ENCODE measurements at places on chromosomes 3 and 15. TPM values are rescaled to one million over a fixed set of nuclear protein-coding genes. Genes with fewer than 3 reads are reported as not detected.

Gene GOLGA8T
- 3.0 TPM for total RNA-seq

Gene CNTN3
- total RNA-seq: not detected

- no peaks in the 10 kb centered on the region for H3K4me1 ChIP-seq
- no peak for DNase-seq
- H3K4me3 ChIP-seq: no peak overlapping the region
- no peak overlapping the region for H3K27ac ChIP-seq
These were observed 166.0 kb downstream of the NTRK3 start for GRCh38 chr15:88090481-88091011.

DNA sequence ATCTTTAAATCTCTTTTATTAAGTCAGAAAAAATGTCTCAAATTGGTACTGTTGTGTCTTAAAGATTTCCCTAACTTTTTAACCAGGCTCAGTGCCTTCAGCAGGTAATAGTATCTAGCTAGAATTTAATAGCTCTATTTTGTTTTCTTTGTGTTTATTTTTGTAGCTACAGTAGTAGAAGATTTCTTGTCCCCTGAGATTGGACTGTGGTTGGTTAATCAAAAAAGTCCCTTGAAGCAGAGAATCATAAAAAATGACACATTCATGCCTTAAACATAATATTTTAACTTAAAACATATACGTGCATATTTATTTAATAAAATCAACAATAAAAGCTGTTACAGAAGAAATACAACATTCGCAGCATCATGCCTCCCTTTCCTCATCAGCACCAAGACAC lies 102.8 kb downstream of the EEFSEC start:
- no peak overlapping the region for H3K27ac ChIP-seq
- no peak for DNase-seq
- no peak overlapping the region for H3K4me3 ChIP-seq
- H3K4me1 ChIP-seq: no peaks in the 10 kb centered on the region
- H3K27me3 ChIP-seq: no peaks in the 10 kb centered on the region

DNA sequence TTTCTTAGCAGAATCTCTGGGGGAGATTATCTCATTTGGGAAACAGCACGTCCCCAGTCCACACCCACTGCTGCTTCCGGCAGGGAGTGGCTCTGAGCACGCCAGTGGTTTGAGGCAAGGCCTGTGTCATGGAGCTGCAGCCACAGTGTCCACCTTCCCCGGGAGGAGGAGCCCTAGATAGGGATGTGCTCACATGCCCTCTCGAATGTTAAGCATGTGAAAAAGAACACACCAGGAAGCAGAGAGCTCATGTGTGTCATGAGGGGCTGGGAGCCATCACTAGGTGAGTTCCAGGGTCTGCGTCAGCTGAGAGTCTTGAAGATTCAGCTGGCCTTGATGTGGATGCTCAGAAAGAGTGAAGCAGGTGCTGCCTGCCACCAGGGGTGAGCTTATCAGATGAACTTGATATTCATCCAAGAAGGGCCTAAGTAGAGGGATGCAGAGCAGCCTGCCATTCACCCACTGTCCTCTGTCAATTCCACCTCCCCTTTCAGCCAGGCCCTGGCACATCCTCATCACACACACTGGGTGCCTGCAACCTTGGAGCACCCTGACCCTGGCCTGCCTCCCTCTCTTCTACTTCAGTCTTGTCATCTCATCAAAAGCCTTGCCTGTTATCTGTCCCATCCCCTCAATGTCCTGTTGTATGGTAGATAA lies 16.3 kb downstream of the ITGA11 start:
- no peaks in the 10 kb centered on the region for H3K4me1 ChIP-seq
- no peak overlapping the region for H3K4me3 ChIP-seq
- DNase-seq: no peak
- H3K27ac ChIP-seq: no peak overlapping the region
- H3K27me3 ChIP-seq: no peaks in the 10 kb centered on the region

DNA sequence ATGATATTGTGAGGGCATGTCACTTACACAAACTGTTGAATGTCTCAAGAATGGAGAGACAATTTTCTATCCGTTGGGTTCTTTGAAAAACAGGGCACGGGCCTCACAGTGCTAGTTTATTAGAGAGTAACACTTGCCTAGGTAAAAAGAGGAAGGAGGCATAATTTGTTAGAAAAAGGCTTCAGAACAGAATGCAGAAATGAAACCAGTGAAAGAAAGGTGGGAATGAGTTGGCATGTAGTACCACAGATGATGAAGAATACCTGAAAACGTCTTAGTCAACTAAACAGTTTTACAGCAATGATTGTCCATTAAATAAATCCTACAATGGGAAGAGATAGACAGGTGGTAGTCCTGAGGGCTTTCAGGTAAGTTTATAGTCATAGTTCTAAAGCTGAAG lies 1399.7 kb upstream of the CADM2 start:
- H3K4me1 ChIP-seq: no peaks in the 10 kb centered on the region
- no peak overlapping the region for H3K4me3 ChIP-seq
- H3K27ac ChIP-seq: no peak overlapping the region
- DNase-seq: no peak

GRCh38 chr3:181030948-181031347 lies 41.4 kb upstream of the DNAJC19 start:
- H3K36me3 ChIP-seq: no peaks in the 10 kb centered on the region
- no peaks in the 10 kb centered on the region for H3K27me3 ChIP-seq
- H3K4me3 ChIP-seq: no peak overlapping the region
- H3K27ac ChIP-seq: no peak overlapping the region
